ENCODE measurements at places on chromosomes 6 and 20. TPM values are rescaled to one million over a fixed set of nuclear protein-coding genes. Genes with fewer than 3 reads are reported as not detected.

ARMH2 gene
- not detected for total RNA-seq

GDAP1L1 gene
- not detected for total RNA-seq

ATP6V1G2 gene
- 8.5 TPM for total RNA-seq

TMEM170B gene
- total RNA-seq = 8.5 TPM

SLPI gene
- not detected for total RNA-seq

RBBP8NL gene
- 0.10 TPM for total RNA-seq

HRH3 gene
- 0.08 TPM for total RNA-seq

PEDS1 gene
- 51.8 TPM for total RNA-seq

TPD52L1 gene
- 97.1 TPM for total RNA-seq

CYP24A1 gene
- 0.35 TPM for total RNA-seq

SIRPB1 gene
- total RNA-seq = 0.19 TPM

C20orf144 gene
- total RNA-seq = 0.24 TPM

SLA2 gene
- not detected for total RNA-seq

SUMO4 gene
- total RNA-seq = 0.52 TPM

MRAP2 gene
- 7.0 TPM for total RNA-seq

CRISP3 gene
- total RNA-seq = not detected

CNR1 gene
- not detected for total RNA-seq

KCNQ2 gene
- total RNA-seq = not detected

CLPSL2 gene
- total RNA-seq = not detected

SYCP2L gene
- 0.40 TPM for total RNA-seq

EIF6 gene
- 88.0 TPM for total RNA-seq

METTL24 gene
- not detected for total RNA-seq

ULBP2 gene
- 6.6 TPM for total RNA-seq

AIF1 gene
- total RNA-seq = not detected

CD2AP gene
- 10.6 TPM for total RNA-seq

MEP1A gene
- not detected for total RNA-seq

TAAR5 gene
- not detected for total RNA-seq

SRSF12 gene
- not detected for total RNA-seq

GJA10 gene
- not detected for total RNA-seq

SLC22A7 gene
- total RNA-seq = not detected

TMEM30A gene
- 119 TPM for total RNA-seq

HIVEP1 gene
- total RNA-seq = 6.7 TPM

DLL1 gene
- total RNA-seq = 71.8 TPM

COL19A1 gene
- 101 TPM for total RNA-seq

GPX5 gene
- total RNA-seq = not detected

SOX18 gene
- not detected for total RNA-seq

DSP gene
- 7.8 TPM for total RNA-seq

TRIM31 gene
- not detected for total RNA-seq

SIRPD gene
- not detected for total RNA-seq

All from myocyte (in vitro differentiated cells).